ENCODE measurements at places on chromosomes 1 and 21.
A peak's percentile ranks its signal among the peaks of the same experiment; 100 is the strongest.

GRCh38 chr1:1959840-1960479 is 40.9 kb upstream of the TMEM52 start:
- peak; percentile 76 for DNase-seq

GRCh38 chr21:40556442-40556968 is 290.5 kb downstream of the DSCAM start:
- DNase-seq, result no peak

DNA sequence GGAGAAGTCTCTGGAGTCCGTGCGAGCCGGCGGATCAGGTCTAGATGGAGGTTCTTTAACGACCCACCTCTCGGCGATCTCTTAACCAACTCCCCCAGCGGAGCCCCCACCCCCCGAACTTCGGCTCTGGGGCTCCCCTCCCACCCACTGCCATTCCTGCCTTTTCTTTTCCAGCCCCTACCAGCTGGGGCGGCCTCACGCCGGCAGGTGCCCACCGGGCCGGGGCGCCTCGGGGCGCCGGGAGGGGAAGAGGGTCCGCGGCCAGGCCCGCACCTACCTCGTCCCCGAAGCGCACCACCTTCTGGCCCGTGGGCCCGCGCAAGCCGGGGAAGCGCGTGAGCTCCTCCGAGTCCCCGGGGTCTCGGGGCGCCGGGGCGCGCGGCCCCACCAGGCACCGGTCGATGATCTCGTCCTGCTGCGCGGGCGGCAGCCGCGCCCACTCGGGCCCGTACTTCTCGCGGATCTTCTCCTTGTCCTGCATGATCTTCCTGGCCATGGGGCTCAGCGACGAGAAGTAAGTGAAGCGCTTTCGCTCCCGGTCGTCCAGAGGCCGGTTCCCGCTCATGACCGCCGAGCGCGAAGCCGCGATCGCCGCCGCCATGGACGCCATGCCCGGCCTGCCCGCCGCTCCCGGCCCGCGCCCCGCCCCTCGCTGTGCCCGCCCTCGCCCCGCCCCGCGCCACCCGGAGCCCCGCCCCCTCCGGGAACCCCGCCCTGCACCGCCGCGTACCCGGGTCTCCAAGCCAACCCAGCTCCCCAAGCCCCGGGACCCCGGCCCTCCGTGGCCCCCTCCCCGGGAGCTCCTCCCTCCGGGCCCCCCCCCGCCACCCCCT is at the start of gene C1orf198:
Gene C1orf198, minus strand, starts transcription at position 619 of the 833 bp plus-strand sequence. Its CDS starts 9 bp downstream, at position 610.
- DNase-seq, result peak; percentile 80

DNA sequence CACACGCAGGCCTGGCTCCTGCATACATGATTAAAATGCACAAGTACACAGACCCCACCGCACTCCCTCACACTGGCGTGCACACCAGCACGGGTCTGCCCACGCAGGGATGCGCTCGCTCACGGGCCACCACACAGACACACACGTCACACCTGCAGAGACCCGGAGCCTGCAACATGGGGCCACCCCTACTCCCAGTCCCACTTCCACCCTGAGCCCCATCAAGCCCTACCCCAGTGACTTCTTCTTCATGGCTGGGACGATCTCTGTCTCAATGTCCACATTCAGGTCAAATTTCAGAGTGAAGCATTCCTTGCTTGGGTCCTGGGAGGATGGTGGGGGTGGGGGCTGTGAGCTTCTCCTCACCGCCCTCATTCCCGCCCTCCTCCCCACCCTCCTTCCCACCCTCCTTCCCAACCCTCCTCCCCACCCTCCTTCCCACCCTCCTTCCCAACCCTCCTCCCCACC is 8.9 kb upstream of the TNFRSF25 start:
- DNase-seq, result no peak

DNA sequence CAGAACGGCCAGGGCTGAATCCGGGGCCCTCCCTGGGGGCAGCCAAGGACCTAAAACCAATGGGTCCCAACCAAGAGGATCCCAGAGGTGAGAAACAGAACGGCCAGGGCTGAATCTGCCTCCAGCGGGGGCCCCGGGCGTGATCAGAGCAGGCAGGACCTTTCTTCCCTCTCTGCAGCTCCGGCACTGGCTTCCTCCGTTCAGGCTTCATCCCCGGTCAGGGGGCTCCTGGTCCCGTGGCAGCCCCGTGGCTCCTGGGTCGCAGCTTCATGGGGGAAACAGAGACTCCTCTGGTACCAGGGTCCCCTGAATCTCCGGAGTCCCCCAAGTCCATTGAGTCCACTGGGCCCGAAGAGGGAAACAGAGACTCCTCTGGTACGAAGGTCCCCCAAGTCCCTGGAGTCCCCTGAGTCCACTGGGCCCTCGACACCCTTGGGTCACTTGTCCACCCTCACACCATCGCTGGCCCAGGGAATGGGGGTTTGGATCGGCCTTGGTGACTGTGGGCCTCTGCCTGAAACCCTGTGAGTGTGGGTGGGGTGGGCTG is 60.1 kb downstream of the PRKCZ start:
- DNase-seq, result no peak

GRCh38 chr1:65344171-65344814 is 35.0 kb downstream of the DNAJC6 start:
- no peak for DNase-seq

DNA sequence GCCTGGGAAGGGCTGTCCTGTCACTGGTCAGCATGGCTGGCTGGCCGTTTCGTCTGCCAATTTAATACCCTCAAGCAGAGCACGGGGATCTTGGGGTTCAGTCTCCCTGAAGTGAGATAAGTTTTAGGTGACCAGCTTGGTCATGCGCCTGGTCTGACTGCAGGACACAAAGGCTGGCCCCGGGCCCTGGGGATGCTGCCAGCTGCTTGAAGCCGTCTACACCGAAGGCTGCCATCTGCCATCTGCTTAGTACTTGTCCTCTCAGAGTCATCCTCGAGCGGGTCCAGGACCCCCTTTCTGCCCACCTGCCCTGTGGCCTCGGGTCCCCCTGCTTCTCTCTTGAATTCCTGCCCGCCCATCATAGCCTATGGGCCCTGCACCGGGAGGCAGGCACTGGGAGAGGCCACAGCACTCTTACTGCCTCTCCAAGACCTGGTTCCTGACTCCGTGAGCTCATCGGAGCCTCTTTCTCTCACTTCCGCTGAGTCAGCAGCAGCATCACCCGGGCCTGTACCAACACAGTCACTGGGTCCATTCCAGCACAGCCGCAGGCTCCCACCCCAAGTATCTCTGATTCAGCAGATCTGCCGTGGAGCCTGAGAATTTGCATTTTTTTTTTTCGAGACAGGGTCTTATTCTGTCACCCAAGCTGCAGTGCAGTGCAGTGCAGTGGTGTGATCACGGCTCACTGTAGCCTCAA is 7.0 kb downstream of the FBLIM1 start:
- no peak for DNase-seq

DNA sequence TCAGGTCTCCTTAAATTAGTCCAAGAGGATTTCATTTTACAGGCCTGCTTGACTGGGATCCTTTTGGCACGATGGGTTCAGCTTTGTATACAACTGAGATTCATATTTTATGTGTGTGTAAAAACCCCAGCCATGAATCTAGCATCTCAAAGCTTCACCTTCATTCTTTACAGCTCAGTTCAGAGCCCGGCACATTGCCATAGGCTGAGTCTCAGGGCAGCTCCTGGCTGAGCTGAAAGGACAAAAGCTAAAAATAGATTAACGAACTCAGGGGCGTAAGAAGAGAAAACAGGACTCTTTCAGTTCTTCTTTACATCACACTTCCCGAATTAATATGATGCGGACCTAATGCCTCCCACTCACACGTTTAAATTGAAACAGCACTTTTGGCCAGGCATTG is 262.8 kb upstream of the PBX1 start:
- no peak for DNase-seq

DNA sequence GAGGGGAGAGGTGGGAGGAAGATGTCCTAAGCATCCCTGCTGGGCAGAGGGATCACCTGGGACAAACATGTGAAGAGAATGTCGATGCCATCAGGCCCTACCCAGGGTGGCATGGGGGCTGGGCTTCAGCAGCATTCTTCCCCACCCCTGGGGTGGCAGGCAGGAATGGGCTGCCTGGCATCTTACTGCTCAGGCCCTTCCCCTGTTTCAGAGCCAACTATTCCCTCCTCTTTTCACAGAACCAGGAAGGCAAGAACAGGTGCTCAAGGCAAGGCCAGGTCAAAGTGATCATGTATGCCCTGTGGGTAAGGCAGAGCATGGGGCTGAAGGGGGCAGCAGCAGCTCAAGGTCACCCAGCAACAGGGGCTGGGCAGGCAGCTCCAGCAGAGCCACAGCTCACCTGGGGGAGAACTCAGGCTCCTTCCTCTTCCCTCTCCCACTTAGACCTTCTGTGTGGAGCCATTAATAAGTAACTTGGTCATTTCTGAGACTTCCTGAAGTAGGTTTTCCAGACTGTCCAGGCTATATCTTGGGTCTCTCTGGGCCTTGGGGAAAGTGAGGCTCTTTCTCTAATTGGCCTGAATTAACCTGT is 56.4 kb downstream of the ELK4 start:
- no peak for DNase-seq

DNA sequence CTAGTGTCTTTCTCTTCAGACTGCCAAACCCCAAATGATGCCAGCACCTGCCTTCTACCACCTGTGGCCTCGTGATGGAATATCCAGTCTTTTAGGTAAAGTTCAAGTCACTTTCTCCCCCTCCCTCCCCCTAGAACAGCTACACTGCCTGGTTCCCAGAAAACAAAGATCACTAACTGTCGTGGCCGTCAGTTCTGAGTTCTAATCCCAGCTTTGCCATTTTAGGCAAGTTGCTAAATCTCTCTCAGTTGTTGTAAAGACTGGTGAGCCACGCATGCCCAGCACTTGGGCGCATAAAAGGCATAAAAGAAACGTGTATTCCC is 648 bp upstream of the TRAPPC3 start:
- DNase-seq, result peak; percentile 36

DNA sequence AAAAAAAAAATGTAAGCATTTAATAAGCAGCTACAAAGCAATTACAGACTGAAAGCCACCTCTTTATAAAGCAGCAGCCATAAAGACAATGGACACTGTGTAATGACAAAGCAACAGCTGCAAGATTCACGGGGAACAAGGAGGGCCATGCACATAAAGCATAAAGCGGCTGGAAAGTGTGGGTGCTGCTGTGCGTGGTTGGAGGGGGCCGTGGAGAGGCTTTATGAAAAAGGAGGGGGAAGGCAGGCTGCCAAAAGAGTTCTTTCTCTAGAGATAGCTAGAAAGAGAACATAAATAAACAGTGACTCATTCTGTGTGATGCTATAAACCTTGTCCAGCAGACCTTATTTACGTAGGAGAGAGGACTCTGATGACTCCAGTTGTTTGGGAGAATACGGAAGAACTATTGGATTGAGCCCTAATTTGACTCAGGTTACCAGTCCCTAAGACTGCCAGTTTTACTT is 49.3 kb downstream of the ADAMTS1 start:
- DNase-seq, result no peak

- DNase-seq, result no peak
These were observed 20.3 kb downstream of the FASLG start for GRCh38 chr1:172679000-172679772.

GRCh38 chr1:211610779-211611556 is 32.0 kb upstream of the SLC30A1 start:
- DNase-seq, result no peak

DNA sequence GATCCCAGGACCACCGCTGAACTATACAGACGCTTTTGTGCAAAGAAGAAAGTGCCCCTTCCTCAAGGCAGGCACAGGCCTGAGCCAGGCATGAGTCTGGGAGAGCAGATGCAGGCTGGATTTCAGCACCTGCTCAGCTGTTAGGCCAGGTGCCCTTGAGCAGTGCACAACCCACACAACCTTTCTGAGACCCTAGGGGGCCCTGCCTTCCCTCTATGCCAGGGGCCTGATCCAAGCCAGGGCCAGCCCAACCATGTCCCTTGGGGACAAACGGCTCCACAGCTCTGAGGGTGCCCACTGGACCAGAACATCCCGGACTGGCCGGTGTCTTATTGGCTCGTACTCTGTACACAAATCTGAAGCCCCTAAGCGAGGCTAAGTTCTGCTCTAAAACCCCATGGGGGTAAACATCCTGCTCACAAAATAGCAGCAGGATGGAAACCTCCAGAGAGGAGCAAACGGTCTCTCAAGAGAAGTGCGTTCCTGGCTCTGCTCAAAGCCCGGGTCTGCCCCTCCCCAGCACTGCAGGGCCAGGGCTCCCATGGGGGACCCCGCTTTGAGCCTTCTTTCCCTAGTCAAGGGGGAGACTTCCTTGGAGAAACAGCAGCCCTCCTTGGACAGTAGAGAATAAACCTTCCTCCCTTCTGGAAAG is 275.1 kb downstream of the NPHP4 start:
- no peak for DNase-seq

GRCh38 chr1:2382621-2383361 is 8.6 kb downstream of the MORN1 start:
- DNase-seq, result no peak

DNA sequence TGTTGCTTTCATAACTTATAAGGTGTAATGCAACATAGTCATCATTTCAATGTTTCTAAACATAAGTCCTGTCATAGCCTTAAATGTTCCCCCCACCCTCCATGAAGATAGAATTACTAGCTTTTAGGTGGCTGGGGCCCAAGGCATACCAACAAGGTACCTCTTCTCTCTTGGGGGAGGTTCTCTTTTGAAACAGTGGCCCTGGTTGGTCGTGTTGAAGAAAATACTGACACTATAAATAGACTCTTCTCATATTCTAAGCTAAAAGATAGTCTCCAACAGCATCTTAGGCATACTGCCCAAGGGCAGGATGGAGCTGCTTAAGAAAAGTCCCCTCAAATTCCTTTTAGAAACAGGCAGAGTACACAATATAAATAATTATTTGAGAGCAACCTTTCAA is 255.0 kb downstream of the FAF1 start:
- no peak for DNase-seq

GRCh38 chr1:226957714-226958113 is 17.6 kb downstream of the COQ8A start:
- DNase-seq, result no peak

GRCh38 chr1:63363014-63363413 is 4.4 kb upstream of the ALG6 start:
- no peak for DNase-seq

GRCh38 chr1:219261454-219261853 is 87.8 kb downstream of the LYPLAL1 start:
- DNase-seq, result no peak

DNA sequence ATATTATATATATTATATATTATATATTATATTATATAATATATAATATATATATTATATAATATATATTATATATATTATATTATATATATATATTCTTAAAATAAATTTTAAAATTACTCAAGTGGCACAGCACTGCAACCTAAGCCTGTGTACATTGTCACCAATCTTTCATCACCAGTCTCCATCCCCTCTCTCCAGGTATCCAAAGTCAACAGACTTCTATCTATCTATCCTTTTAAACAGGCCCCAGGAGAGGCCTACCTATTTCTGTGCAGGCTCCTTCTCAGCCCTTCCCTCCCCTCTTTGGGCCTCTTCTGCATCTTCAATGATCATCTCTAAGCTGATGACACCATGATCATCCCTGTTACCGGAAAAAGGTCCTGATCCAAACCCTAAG is 111.7 kb downstream of the RHOU start:
- no peak for DNase-seq

- DNase-seq, result no peak
These were observed 4.2 kb downstream of the SOD1 start for GRCh38 chr21:31663584-31664249.

- no peak for DNase-seq
These were observed 4.3 kb upstream of the MUTYH start for GRCh38 chr1:45344499-45344898.

Data from stimulated activated CD4-positive, alpha-beta T cell treated with anti-CD3 and anti-CD28 coated beads, Interleukin-2, amount 100 ng/mL, for 24 hours (primary cell).